ENCODE measurements at places on chromosomes 3 and 15.
A peak's percentile ranks its signal among the peaks of the same experiment; 100 is the strongest.

DNA sequence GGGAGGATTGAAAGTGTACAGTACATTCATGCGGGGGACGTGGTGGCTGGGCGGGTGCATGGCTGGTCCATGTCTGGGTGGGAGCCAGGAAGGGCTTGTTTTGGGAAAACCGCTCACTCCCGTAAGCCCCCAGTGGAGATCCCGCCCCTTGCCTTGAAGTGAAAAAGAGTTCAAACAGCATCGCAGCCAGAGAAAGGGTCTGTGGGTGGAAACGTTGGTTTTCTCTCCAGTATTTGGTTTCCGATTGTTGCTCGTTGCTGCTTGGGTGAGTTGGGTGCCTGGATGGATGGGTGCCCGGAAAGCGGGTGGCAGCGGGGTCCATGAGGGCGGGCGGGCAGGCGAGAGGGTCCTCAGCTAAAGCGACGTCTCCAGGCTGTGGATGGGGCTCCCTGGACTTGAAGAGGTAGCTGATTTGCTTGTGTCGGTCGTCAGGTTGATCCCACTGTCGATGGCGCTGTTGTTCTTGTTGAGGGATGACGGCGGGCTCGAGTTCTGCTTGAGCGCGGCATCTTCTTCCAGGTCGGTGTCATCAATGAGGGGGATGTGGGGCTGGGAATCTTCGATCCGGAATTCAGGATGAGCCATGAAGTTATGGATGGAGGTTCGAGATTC, 7.7 kb upstream of the SEC13 start:
- no peak for DNase-seq

GRCh38 chr3:110623571-110623970, 448.0 kb upstream of the NECTIN3 start:
- no peak for DNase-seq

GRCh38 chr15:85302271-85302670, 78.1 kb upstream of the AKAP13 start:
- no peak for DNase-seq

DNA sequence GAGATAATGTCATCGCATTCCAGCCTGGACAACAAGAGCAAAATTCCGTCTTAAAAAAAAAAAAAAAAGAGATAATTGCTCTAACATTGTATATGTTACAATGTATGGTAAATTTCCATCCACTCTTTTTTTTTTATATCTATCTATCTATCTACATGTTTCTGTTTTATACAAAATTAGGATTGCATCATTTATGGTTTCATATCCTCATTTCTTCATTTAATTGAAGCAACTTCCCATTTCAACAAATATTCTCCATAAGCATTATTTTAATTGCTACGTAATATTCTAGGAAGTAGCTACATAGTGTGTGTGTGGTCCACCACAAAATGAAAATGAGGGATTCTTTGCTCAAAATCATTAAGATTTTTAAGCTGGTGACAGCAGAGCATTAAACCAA, 18.4 kb downstream of the RBP1 start:
- no peak for DNase-seq

DNA sequence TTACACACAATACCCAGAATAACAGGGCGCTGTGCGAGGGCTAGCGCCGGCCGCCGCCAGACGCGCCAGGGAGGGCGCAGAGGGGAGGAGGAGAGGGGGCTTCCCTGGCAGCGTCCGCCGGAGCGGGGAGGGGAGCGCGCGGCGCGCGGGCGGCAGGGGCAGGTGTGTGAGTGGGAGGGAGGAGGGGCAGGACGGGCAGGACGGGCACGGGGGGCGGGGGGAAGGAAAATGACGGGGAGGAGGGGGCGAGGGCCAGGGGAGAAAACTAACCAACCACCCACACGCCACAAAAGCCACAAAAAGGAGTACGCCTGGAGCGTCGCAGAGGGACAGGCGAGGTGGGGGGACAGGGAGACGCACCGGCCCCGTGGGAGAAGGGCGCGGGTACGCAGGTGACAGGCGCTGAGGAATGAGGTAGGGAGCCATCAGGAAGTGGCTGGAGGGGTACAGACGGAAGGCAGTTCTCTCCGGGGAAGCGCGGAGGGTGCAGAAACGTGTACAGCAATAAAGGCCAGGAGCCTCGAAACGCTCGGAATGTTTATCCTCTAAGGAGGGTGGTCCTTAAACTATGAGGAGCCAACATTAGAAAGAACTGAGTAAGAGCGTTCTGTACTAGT, 610 bp upstream of the SATB1 start:
- DNase-seq = peak; percentile 28

GRCh38 chr3:152174876-152175527, 93.7 kb upstream of the MBNL1 start:
- no peak for DNase-seq
